ENCODE measurements at places on chromosomes 3 and 15.
A peak's percentile ranks its signal among the peaks of the same experiment; 100 is the strongest.

- no peak for DNase-seq
Observed at GRCh38 chr3:123291404-123291803, 89.7 kb downstream of the SEC22A start.

GRCh38 chr3:143266927-143267326 lies 147.4 kb downstream of the CHST2 start:
- DNase-seq, result no peak

- no peak for DNase-seq
Observed at GRCh38 chr15:50128266-50128665, 9.2 kb upstream of the ATP8B4 start.

GRCh38 chr3:31476209-31476608 lies 56.5 kb upstream of the STT3B start:
- no peak for DNase-seq

- no peak for DNase-seq
Observed at GRCh38 chr3:107227091-107227490, 150.1 kb upstream of the CCDC54 start.

GRCh38 chr15:41465822-41466421 lies 27.8 kb upstream of the ITPKA start:
- DNase-seq, result peak; percentile 32

GRCh38 chr3:99967796-99968195 lies 146.5 kb downstream of the FILIP1L start:
- DNase-seq, result no peak

- peak; percentile 12 for DNase-seq
Observed at GRCh38 chr3:130428871-130429712, 83.6 kb downstream of the COL6A5 start.

DNA sequence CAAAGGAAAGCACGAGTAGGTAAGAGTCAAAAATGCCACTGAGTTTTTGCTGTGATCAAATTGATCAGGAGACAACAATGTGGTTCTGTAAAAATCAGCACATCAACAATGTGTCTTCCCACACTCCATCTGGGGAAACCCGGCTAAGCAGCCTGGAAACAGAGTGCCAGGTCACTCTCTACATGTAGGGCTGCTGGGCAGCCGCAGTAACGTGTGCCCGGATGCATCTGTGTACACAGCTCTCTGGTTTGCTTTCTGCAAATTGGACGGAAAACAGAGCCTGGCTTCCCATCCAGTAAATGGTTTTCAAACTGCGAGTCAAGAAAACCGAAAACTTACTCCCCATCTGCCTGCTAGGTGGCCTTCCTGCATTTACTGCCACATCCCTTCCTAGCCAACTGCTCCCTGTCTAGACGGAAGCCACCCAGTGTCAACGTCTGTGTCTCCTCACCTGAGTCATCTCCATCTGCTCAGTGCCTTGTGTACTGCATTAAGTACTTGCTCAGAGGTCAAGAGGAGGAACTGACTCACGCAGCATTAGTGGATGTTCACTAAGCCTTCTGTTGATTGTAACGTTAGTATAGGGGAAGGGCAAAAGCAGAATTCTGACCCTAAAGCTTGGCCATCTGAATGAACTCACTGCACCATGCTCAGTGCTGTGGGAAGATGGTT lies 124.1 kb downstream of the TJP1 start:
- DNase-seq, result no peak

GRCh38 chr15:57541805-57542504 lies 49.7 kb upstream of the MYZAP start:
- DNase-seq, result peak; percentile 38

DNA sequence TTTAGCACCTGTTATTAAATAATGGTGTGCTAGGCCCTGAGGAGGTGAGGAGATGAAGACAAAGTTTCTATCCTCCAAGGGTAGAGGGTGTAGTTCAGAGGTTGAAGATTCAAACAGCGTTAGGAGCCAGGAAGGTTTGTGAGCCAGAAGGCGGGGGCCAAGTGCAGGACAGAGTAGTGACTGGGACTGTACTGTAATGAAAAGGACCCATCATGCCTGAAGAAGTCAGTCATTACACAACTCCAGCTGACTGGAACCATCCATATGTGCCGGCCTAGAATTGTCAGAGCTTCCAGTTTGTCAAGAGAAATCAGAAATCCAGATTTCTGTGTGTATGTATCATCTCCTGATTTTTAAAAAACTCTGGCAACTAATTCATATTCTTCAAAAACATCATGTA lies 54.8 kb downstream of the FILIP1L start:
- no peak for DNase-seq

GRCh38 chr3:135908225-135908624 lies 57.3 kb upstream of the PPP2R3A start:
- no peak for DNase-seq

- DNase-seq, result no peak
Observed at GRCh38 chr15:65833501-65834205, 35.6 kb upstream of the RAB11A start.

DNA sequence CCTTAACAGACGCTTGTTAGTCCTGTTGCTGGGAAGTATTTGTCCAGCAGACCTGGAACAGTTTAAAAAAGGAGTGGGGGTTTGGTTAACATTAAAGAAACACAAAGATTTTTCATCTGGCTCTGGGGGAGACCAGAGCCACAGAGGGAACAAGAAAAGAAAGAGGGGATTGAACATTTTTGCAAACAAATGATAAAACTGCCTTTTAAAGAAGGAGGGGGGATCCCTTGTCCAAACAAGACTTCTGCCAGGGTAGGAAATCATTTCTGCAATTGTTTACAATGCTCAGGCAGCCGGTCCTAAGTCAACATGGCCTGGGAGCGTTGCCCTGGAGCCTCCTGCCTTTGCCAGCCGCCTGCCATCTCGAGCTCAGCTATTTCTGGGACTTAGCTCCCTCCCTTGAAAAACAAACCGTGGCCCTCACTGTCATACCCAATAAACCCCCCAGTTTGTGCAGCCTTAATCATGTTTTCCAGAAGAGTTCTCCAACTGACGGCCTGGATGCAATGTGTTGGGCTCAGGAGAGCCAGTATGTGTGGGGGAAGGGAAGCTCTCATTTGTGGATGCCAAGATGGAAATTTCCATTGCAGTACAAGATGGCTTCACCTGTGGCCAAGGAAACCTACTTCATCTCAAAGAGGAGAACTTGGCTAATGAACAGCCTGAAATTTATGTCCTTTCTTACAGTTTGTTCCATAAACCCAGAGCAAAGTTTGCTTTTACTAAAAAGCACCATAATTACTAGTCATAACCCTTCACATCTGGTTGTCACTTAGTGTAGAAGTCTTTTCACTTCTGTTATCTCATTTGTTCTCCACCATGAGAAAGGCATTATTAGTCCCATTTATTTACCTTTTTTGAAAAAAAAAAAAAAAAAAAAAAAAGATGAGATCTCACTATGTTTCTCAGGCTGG lies 75.9 kb upstream of the RNU6-1 start:
- no peak for DNase-seq

All from fibroblast of skin of left quadriceps (primary cell).